ENCODE measurements at places on chromosomes 16 and 17.
A peak's percentile ranks its signal among the peaks of the same experiment; 100 is the strongest.

DNA sequence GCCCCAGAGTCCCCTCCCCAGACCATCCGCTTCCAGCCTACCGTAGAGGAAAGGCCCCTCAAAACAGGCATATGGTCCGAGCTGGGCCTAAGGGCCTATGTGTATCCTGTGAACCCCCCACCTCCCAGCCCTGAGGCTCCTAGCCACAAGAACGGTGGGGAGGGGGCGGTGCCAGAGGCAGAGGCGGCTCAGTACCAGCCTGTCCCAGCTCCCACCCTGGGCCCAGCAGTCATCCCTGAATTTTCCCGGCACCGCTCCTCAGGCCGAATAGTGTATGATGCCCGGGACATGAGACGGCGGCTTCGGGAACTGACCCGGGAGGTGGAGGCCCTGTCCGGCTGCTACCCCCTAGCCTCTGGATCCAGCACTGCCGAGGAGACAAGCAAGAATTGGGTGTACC, 1.1 kb downstream of the SPEM1 start:
- no peak for DNase-seq

GRCh38 chr17:33225509-33225908, 67.6 kb downstream of the ASIC2 start:
- DNase-seq: no peak

- DNase-seq: no peak
Measured at GRCh38 chr16:26666486-26666885, 400.2 kb upstream of the C16orf82 start.

- DNase-seq: peak; percentile 40
Measured at GRCh38 chr17:1644493-1645206, 882 bp downstream of the SCARF1 start.

DNA sequence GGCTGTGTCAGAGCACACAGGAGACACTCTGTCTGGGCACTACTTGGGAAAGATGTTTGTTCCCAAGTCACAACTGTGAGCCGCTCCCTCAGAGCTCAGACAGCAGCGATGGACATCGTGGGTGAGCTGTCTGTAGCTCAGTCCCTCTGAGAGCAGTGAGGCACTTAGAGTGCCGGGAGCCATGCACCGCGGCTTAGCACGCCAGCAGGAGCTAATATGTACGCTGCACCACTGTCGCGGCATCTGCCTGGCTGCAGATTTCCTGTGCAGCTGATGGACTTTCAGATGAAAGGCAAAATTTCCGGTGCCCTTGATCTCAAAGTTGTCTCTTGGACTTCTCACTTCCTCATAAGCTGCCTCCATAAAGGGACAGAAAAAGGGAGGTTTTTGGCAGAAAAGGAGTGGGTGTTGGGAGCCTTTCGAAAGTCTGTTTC, 92.8 kb upstream of the ZNF469 start:
- DNase-seq: peak; percentile 39

- DNase-seq: no peak
Measured at GRCh38 chr17:57195785-57196460, 60.4 kb upstream of the MSI2 start.

GRCh38 chr16:13587181-13587580, 332.8 kb upstream of the ERCC4 start:
- no peak for DNase-seq

DNA sequence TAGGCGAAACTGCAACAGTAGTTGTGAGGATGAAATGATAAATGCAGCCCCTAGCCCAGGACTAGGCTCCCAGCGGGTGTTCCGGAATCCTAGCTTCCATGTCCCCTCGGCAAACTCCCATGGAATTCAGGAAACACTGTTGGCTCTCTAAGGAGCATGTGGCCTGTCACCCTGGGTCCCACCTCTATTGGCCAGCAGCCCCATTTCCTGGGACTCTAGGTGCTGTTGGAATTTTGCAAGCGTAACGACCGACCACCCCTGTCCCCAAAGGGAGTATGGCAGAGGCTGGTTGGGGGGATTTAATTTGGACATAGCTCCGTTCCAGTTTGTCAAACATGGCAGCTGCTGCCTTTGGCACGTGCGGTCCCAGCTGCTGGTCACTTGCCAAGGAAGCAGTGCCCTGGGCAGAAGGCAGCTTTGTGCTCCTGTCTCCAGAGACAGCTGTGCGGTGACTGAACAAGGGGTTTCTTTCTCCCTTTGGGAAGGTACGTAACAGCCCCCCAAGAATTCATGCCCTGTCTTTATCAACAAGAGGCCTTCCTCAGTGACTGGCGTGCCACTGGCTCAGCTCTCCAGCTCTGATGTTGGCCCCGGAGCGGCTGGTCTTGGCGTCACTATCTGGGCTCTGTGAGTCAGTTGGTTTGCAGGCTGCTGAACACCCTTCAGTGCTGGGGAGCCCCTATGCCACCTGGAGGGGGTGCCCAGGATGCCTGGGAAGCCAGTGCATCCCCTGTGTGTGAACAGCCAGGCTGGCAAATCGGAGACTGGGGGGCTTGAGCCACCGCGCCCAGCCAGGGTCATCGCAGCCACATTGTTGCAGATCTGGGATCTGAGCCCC, 235.2 kb upstream of the TNRC6C start:
- DNase-seq: no peak

DNA sequence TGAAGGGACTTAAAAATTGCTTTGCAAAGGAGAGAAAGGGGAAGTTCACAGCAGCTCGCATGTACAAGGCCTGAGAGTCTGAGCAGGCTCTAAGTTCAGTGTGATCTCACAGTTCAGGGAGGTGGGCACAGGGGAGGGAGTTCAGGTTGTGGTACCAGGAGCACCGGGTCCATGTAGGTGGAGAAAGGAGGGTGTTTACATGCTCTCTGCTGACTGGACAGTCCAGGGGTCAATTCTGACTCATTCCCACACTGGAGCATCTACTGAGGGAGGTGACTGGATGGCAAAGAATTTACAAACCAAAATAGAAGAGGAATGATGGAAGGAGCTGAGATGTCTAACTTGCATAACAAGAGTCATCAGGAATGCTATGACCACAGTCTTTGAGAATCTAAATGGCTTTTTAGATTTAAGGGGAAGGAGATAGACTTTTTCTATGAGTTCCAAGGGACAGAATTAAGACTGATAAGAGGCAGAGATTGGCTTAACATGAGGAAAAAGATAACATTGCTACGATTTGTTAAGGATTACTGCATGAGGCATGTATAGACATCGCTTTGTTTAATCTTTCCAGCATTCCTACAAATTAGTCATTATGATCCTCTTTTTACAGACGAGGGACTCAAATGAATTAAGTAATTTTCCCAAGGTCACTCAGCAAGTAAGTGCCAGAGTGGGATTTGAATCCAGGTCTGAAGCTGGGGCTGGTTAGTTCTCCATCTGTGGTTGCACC, 29.9 kb downstream of the MIS12 start:
- no peak for DNase-seq

GRCh38 chr16:72532906-72533410, 361.0 kb upstream of the PMFBP1 start:
- DNase-seq: no peak

GRCh38 chr17:61284746-61285145, 114.9 kb upstream of the TBX2 start:
- no peak for DNase-seq

DNA sequence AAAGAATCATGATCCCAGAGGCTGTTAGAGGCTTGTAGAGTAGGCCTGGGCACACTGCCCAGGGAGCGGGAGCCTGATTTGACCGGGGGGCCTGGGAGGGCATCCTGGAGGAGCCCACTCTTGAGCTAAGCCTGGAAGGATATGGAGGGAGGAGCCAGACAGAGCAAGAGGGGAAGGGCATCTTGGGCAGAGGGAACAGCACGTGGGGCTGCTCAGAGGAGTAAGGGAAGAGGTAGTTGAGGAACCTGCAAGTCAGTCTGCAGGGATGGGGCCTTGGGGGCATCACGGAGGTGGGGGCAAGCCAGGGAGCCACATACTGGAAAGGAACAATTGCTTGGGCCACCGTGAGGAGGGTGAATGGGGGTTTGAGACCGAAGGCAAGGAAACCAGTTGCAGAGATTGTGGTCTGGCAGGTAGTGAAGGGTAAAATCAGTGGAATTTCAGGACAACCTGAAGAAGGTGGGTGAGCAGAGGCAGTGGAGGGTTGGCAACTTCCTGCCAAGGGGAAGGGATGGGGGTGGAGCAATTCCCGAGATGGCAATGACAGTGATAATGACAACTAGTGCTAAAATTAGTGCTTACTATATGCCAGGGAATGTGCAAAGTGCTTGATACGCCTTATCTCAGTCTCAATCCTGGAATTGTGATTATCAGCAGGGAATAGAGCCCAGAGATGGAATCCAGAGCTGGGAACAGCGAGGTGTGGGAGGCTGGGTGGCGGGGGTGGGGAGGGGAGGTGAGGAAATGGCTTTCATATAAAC, 9.7 kb upstream of the RAI1 start:
- no peak for DNase-seq

DNA sequence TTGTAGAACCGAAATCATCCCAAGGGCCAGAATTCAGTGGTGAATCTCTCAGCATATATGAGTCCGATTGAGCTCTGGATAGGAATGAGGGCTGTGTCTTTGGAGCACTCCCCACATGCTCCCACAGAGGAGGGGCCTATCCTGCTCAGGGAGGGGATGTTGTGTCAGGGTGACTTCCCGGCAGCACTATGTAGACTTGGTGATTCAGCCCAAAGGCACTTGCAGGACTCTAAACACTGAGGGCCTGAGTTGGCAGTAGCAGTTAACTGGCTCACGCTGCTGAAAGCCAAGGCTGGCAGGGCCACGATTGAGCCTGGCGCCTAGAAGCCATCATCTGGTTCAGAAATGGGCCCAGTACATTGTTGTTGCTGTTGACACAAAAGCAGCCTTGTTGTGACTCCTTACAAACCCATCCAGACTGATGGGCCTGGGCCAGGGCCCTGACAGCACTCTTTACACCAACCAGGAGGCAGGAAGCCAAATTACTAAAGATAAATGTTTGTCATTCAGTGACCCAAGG, 31.9 kb downstream of the NMT1 start:
- DNase-seq: no peak

DNA sequence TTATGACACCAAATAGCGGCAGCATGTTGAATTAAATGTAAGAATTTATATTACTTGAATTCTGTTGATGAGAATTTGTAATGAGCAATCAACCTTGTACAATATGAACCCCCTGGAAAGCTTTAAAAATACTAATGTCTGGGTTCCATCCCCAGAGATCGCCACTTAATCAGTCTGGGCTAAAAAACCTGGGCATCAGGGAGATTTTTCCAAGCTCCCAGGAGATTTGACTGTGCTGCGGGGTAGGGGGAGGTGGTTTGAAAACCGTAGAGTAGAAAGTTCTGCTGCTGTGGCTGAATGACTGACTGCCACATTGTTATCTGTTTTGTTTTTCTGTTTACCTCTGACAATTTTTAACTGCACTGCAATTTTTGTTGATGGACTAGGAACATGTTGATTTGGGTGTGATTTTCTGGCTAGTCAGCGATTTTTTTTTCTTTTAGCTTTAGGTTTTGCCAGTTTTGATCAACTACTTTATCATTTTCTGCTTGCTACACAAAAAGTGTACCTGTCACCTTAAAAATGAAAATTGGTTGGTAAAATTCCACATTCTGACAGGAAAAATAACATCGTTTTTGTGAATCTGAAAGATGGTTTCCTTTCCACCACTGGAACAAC, 79.3 kb downstream of the PCTP start:
- DNase-seq: no peak

DNA sequence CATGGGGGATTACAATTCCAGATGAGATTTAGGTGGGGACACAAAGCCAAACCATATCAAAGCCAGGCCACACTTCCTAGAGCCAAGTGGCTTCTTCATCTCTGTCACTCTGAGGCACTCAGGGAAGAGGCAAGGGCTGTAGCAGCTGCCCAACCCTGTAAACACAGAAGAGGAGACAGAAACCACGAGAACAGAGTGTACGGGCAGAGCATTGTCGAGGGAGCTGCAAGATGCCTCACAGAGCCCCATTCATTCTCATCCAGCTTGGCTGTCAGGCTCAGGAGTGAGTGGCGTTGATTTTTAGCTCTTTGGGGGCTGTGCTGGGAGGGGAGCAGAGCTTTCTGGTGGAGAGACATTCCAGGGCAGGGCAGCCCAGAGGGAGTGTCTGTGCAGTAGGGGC, 117.2 kb upstream of the SALL1 start:
- DNase-seq: no peak

DNA sequence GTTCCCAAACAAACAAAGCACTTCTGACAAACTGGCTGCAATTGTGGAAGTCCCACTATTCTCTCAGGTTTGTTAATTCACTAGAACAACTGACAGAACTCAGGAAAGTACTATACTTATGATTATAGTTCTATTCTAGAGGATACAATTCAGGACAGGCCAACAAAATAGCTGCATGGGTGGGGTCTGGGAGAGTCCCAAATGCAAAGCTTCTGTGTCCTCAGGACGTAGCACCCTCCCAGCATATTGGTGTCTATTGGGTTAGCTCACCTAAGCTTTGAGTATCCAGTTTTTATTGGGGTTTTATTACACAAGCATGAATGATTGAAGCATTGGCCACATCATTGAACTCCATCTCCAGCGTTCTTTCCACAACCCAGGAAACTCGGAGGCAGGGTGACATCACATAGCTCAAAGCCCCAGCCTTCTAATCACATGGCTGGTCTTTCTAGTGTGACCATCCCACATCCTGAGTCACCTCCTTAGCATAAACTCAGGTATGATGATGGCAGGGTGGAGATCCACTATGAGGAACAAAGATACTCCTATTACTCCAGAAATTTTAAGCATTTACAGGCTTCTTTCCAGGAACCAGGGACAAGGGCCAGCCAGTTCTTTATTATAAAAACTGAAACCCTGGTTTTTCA, 43.9 kb upstream of the CCNF start:
- DNase-seq: no peak

GRCh38 chr16:23835390-23836077, at the start of gene PRKCB:
TSS of gene PRKCB (plus strand) at chr16:23835983.
- DNase-seq: peak; percentile 94

DNA sequence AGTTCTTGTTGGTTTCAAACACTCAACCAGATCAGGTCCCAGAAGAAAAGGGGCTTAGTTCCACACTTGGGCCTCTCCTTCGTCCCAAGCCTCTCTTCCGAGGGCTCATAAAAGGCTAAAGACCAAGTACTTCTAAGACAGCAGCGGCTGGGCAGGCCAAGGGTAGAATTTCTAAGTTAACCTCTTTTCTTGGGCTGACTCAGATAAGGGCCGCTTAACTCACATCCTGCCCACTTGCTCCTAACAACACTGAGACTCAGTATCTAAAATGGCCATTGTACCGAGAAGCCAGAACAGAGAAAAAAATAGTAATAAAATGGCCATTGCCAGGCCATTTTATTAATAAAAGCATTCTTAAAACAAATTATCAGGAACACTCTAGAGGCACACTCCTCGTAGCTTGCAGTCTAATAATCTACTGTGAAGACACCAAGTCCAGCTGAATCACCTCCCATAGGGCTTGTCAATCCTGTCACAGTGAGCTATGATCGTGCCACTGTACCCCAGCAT, 42.1 kb downstream of the RANBP10 start:
- DNase-seq: no peak

Measured in suppressor macrophage (primary cell).